NCI-H2081 (cell line): ENCODE measurements at places on chromosomes 2 and 18.

GRCh38 chr18:59517446-59518165 is 158.5 kb upstream of the LMAN1 start:
- no peak for DNase-seq

- DNase-seq, result no peak
Measured at GRCh38 chr2:1995987-1996386, 251.7 kb upstream of the PXDN start.

GRCh38 chr18:79902640-79903039 is 48.8 kb downstream of the SLC66A2 start:
- DNase-seq, result no peak

DNA sequence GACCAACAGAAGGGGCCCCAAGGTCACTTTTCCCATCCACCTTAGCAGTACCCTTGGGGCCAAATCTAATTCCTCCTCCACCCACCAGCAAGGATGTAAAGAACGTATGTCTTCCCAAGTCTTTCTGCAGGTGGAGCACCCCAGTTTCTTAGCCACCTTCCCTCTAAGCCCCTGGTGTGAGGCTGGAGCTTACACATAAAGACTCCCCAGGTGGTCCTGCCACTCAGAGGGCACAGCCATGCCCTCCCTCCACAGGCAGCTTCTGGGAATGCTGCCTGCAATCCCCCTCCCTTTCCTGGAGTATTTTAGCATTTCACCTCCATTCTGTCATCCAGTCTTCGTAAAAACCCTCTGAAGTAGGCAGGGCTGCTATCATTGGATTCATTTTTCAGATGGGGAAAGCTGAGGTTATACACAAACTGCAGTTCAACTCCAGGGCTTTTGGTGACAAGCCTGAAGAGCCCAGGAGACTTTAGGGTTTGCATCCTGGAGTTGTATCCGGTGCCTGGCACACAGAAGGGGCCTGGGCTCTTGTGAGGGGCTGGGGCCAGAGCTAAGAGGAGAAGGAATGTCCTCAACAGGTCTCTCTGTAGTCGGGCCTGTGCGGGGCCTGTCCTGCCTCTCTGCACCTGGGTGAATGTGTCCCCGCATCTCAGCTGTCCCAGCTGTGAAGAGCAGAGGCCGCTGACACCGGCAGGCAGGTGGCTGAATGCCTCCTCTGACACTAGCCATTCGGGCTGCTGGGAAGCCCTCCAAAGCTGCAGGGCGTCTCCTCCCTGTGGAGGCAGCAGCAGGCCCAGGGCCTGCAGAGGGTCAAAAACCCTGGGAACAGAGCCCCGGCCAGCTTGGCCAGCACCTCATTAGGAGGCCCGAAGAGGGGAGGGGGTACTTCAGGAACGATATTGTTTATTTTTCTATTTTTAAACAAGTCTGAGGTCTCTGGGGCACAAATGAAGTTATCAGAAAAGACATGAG is 27.6 kb downstream of the CIB4 start:
- no peak for DNase-seq

DNA sequence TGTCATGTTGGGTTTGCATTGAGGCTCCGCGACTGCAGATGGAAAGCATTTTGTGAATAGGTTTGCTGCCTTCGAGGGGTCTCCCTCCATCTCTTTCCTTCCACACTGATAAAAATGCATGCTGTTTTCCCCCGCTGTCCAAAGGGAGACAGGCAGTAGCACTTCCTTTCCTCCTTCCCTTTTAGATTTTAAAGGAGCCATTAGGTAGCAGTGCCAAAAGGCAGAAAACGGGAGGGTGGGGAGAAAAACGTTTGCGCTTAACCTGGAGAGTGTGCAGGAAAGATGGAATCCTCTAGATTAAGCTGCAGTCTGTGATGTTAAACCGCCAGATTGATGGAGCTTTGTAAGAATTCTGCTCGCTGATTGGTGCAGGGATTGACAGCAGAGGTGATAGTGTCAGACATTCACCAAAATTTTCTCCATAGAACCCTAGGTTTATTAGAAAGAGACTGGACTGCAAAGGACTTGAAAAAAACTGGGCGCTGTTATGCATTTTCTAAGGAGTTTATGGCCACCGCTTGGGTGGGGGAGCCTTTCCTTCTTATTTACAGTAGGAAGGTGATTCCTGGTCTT is 688 bp downstream of the MAPRE2 start:
- peak; percentile 35 for DNase-seq

- no peak for DNase-seq
Measured at GRCh38 chr2:32715391-32715841, 87.6 kb downstream of the TTC27 start.

- DNase-seq, result no peak
Measured at GRCh38 chr2:238868616-238869292, 20.9 kb downstream of the TWIST2 start.

DNA sequence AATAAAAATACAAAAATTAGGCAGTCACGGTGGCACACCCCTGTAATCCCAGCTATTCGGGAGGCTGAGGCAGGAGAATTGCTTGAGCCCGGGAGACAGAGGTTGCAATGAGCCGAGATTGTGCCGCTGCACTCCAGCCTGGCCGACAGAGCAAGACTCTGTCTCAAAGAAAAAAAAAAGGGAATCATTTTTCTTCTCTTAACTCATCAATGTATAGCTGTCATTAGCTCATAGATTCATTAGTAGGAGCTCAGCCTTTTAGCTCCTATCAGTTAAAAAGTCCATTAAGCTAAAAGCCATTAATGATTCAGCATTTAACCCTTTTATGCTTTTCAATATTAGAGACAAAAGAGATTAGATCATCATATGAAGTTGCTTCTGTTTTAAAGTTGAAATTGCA is 5.8 kb upstream of the NBAS start:
- DNase-seq, result no peak

DNA sequence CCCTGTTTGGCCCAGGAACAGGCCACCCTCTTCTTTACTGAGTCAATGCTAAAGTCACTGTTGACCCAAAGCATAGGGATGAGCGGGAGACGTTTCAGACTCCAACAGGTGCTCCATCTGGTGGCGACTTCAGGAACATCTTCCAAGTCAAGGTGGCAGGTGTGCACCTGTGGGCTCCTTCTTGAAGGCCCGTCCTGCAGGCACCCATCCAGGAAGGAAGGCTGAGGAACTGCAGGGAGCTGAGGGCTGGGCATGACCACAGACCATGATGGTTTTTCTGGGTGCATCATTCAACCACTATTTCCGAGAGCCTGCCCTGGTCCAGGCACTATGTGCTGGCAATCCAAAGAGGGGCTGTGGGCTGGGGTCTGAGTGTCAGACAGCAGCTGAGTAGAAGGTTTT is 142.8 kb downstream of the NDUFA10 start:
- no peak for DNase-seq

DNA sequence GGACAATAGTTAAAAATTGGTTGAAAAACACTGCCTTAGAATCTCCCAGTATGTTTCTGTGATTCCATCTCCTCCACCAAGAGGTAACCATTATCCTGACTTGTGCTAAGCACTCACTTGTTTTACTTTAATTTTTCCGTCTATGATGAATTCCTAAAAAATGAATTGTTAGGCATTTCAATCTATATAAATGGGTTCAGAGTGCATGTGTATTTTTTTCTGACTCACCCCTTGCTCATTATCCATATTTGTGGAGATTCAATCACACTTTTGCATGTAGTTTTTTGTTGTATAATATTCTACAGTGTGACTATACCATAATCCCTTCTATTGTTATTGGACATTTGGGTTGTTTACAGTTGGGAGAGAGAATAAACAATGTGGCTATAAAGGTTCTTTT is 1.3 kb downstream of the NDUFB3 start:
- DNase-seq, result no peak

GRCh38 chr2:43178055-43178598 is 48.3 kb downstream of the ZFP36L2 start:
- no peak for DNase-seq

DNA sequence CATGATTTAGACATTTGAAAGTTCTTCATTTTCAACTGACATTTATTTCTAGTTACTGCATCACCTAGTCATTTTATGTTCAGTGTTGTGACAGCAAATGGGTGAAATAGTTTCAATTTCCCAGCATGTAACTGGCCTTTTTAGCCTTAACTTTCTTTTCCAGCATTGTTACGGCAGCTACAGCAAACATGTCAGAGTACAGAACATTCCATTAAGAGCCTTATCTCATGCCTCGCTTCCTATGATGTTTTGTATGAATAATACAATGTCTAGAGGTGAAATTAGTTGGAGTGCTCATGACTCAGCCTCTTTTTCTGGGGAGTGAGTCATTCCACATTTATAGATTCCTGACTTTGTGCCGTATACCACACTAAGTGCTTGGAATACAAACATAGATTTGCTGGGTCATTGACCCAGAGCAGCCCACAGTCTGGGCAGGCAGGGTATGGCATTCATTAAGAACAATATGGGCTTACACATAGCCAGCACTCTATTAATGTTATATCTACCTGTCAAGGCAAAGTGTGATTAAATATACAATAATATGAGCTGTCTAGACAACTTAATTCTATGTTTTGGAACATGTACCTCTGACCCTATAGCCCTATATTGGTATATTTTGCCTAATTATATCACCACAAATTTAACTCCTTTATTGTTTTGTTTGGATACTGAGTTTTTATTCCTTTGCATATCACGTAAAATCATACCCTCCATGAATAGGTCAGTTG is 72.2 kb downstream of the MAP2 start:
- peak; percentile 98 for DNase-seq
